ENCODE measurements at places on chromosomes 11 and 22.
A peak's percentile ranks its signal among the peaks of the same experiment; 100 is the strongest.

DNA sequence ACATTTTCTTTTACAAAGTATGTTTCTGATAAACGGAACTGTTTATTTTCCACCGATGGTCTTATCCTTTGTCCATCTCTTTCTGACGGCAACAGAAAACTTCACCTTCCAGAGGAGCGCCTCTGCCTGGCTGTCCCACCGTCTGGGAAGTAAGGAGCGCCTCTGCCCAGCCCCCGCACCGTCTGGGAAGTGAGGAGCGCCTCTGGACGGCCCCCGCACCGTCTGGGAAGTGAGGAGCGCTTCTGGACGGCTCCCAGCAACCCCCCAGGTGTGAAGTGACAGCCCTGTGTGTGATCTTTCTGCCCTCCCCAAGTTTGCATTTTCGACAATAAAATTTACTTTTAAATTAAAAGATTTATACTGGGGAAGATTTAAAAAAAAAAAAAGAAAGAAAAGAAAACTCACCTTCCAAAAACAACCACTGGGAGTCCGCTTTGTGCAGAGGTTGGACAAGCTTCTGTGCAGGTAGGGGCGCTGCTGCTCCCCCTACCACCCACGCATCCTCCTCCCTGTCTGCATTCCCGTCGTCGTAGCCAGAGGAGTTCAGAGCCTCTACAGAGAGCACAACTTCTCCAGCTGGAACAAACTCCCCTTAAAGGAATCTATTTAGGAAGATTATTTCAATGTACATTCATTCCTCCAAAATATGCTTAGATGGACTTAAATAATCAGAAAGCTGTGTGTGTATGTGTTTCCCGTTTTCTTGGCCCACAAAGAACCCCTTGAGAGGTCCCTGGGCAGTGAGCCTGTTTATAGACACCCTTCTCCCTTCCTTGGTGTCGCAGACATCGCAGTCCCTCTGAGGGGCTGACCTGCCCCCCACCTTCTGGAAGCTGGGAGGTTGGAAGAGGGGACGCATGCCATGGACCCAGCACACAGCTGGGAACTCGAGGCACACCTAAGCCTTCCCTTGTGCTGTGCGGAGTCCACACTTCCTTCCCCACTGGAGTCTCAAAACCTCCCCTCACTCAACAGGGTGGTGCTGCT lies 849 bp upstream of the APOBEC3B start:
- DNase-seq, result peak; percentile 48

- DNase-seq, result peak; percentile 26
Measured at GRCh38 chr22:24106385-24107381, 74.6 kb upstream of the SUSD2 start.

GRCh38 chr11:122523846-122524805 lies 131.4 kb upstream of the UBASH3B start:
- peak; percentile 38 for DNase-seq

DNA sequence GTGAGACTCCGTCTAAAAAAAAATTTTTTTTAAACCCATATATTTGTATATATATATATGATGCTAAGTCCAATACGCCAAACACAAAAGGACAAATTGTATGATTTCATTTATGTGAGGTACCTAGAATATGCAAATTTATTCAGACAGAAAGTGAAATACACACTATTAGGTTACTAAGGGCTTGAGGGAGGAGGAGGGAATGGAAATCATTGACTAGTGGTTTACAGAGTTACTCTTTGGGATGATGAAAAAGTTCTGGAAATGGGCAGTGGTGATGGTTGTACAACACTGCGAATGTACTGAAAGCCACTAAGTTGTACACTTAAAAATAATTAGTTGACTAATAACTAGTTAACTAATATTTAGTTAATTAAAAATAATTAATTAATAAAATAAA lies 36.2 kb upstream of the FGF3 start:
- no peak for DNase-seq

DNA sequence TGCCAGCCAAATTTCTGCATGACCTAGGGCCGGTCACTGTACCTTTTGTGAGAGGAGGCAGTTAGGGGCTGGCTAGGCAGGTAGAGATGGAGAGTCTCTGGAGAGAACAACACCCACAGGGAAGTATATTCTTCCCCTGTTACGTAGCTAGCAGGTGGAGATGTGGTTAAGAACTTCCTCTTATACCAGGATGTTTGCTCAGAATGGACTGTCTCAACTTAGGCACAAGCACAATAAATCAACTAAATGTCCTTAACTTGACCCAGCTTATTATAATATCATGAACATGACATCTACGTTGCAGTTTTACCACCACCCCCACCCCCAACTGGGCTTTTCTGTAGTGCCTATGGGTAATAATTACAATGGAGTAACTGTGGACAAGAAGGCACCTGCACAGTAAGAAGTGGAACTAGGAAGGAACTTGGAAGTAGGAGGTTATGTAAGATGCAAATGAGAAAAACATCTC lies 60.7 kb upstream of the MPEG1 start:
- DNase-seq, result peak; percentile 50

DNA sequence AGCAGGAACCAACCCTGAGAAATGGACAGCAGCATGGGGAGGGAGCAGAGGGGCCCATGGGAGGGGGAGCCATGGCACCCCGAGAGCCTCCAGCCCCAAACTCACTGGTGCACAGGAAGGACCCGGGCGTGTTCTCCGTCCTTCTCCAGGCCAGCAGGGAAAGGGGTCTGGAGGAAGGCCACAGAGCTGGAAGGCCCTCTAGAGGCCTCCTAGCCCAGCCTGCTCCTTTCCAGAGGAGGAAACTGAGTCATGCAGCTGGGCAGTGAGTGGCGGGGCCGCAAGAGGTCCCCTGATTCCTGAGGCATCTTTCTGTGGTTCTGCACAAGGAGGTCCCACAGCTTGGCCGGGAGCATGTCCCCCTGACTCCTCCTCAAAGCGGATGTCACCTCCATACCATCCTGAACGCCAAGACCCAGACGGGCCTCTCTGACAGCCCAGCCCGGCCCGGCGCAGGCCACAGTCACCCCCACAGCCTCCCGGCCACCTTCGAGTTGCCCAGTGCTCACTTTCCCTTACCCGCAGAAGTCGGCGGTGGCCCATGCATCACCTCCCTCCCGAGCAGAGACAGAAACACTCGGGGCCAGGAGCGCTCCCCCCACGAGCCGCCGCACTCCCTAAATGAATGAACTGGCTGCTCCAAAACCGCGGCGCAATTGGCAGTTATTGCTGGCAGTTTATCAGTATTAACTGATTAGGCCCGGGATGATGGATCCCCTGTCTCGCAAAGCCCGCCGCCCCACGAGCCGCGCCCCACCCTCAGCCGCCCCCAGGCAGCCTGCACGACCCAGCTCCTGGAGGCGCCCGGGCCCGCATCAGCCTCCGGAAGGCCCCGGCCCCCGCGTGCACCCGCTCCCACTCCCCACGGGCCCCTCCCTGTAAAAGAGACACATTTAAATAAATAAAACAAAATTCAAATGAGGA lies 272.5 kb downstream of the BUD13 start:
- no peak for DNase-seq

DNA sequence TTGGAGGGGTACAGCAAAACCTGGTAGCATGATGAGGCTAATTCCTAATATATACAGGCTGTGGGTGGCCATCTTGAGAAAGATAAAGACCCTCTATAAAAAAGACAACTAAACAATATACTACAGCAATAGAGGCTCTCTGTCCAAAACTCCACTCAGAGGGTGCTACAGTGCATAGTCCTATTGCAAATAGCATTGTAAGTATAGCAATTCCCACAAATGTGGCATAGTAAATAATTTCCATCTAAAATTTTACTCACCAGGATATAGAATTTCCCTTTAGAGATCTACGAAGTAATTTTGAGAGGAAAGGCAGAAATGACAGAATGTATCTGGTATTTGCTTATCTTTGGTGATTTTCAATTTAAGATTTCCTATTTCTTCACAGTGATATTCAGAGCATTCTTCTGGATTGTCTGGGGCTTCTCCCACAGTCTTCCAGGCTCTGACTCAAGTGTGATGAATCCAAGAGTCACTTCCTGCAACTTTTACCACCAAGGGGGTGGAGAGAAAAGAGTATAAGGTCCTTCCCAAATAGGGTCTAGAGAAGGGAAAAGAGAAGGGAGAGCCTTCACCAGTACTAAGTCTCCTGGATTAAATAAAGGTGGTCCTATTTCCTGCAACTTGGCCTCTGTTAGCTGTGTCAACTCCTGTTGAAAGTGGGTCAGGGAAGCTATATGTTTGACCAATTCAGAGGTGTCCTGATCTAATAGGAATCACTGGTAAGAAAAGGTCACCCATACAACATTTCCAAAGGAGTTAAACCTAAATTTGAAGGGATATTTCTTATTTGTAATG lies 1054.7 kb upstream of the CNTN5 start:
- no peak for DNase-seq

DNA sequence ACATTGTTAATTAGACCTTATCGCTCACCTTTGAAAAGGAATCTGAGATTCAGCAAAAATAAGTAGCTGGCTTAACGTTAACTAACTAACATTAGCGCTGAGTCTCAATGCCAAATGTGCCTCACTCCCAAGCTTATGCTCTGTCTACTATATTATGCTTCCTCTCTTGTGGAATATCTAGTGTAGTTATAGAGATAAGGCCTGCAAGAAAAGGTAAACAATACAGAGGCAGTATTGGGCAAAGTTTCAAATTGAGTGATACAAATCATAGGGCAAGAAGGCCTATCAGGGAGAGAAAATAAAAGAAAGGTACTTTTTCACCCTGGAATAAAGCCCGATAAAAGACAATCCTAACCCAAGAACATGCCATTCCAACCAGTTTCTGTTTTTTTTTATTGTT lies 61.6 kb upstream of the SLC17A6 start:
- no peak for DNase-seq

DNA sequence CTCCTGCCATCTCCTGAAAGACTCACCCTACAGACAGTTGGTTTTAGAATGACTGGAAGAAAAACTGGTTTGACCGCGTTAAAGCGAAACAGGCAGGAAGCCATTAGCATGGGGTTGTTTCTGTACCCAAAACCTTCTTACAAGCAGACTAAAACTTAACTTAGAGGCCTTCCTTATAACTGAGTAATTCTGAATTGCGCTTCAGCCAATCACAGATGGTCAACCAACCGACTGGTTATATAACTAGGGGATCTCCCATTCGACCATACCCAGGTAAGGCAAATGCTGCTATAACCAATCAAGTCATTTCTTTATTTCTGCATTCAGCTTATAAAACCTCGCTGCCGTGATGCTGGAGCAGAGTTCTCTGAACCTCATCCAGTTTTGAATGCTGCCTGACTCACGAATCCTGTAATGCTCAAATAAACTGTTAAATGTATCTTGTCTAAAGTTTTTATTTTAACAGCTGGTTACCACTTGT lies 87.8 kb upstream of the DRD2 start:
- DNase-seq, result no peak

DNA sequence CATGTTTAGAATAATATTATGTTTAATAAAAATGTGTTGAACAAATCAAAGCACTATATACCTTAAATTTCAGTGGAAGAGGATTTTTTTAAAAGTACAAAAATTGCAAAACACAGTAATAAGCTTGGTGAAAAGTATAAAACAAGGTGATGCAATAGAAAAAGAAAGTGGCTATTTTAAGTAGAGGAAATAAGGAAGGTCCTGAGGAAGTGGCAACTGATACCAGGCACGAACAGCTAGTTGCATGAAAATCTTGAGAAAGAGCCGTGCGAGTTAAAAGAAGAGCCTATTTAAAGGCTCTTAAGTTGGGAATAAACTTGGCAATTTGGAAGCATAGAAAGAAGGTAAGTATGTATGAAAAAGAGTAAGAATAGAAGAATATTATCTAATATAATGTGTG lies 1679.3 kb downstream of the LRRC4C start:
- peak; percentile 18 for DNase-seq

DNA sequence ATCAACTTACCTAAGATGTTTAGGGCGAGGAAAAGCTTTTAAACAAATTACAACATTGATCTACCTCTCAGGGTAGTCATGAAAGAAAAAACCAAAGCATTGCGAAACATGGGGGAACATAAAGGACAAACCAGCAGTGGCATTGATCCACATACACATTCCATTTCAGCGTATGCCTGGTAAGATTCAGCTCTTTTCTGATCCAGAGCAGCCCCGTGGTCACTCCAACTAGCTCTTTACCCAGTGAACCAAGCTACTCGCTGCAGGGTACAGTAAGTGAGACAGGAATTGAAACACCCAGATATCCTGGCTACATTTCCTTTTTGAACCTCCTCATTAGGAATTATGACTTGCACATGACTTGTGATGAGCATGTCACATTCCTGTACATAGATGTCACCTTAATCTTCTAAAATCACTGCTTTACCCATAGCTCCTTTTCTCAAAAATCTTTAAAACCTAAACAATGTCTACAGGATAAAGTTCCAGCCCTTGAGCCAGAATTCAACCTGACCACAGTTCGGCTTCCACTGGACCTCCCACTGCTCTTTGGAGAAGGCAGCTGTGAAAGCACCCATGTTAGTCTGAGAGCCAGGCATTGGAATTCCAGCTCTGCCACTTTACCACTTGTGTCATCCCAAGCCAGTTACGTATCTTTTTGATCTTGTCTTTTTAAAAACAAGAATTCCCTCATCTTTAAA lies 42.9 kb upstream of the AKIP1 start:
- DNase-seq, result no peak
